ENCODE measurements at places on chromosomes 16 and 17.

GRCh38 chr16:2425008-2425518, 4.2 kb upstream of the CCNF start:
- no peak for DNase-seq

GRCh38 chr16:880471-881171, 80.1 kb upstream of the GNG13 start:
- no peak for DNase-seq

- no peak for DNase-seq
Measured at GRCh38 chr17:53336281-53336680, 486.4 kb upstream of the KIF2B start.

DNA sequence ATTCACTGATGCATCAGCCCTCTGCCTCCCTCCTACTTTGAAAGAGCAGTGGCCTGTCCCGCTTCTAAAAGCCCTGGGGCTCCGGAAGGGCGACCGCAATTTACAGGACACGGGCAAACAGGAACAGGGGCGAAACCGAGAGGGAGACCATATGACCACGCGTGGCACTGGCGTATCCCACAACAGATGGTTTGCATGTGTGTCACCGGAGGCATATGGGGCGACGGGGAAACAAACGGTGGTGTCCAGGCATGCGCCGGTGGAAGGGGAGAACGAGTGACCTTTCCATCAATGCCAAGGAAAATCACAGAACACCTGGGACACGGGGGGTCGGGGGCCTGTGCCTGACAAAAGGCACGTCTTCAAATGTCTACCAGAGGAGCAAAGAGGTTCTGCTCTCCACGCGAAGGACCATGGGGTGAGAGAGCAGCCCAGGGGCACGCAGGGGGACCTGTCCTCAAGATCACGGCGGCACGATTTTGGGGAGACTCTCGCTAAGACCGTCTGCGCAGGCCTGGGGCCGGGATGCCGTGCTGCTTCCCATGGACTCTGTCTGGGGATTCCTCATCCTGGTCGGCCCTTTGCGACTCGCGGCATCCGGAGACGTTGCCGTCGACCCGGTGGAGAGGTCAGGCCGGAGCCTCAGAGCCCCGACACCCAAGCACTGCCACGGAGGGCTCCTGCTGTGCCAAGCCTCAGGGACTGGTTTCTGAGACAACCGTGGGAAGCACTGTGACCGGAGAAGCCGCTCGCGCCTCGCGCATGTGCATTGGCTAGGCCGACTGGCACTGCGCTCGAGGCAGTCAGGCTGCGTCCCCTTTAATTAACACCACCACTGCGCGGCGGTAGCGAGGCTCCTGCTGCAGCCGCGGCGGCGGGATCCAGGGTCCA, 12.8 kb upstream of the KCNJ18 start:
- DNase-seq = no peak

DNA sequence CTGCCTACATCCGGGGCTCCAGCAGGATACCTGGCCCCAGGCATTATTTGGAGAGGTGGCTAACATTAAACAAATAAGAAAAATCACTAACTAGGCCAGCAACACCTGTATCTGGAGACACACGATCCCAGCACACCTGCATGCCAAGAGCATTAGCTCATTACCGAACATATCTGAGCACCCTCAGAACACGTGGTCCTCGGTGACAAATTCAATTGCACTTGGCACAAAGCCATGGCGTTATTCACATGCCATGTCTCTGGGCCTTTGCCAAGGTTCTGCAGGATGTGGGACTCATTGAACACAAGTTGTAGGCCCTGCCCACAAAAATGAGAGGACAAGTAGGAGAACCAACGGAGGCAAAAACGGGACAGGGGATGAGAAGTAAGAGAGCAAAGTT, 552.3 kb downstream of the TOX3 start:
- no peak for DNase-seq

- no peak for DNase-seq
Measured at GRCh38 chr16:86338403-86339115, 171.8 kb upstream of the FOXF1 start.

- DNase-seq = no peak
Measured at GRCh38 chr16:56911771-56912571, 20.0 kb upstream of the HERPUD1 start.

- DNase-seq = no peak
Measured at GRCh38 chr16:71217506-71217905, 13.0 kb downstream of the HYDIN start.

DNA sequence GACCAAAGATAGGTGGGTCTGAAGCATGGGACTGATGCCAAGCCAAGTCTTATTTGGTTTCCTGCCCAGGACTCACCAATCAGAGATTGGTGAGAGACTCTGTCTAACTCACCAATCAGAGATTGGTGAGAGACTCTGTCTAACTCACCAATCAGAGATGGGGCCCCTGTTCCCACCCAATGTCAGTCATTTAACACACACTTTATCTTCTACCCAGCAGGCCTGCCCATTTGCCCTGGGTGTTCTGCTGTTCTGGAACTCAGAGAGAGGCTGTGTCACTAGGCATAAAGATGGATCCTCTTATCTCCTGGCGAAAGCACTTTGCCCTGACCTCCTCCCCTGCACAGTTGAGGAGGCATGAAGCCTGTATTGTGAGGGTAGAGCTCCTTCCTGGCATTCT, 5.4 kb upstream of the RHOT1 start:
- DNase-seq = no peak

GRCh38 chr16:48433116-48433849, 48.1 kb upstream of the SIAH1 start:
- no peak for DNase-seq

DNA sequence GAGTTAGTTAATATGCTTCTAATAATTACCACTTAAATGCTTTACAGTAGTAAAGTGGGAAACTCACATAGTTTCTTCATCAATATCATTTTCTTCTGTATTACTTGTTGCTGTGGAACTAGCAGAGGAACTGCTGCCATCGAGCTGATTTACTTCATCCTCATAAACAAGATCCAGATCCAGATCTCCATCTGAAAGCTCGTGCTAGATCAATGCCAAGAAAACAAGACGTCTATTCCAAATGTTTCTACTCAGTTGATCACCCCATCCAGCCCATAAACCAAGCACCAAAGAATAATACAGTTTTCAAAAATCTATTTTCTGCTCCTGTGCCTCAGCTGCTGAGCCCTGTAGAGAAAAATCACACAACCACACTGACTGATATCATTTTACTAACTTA, 59.1 kb downstream of the TRIM37 start:
- DNase-seq = no peak

DNA sequence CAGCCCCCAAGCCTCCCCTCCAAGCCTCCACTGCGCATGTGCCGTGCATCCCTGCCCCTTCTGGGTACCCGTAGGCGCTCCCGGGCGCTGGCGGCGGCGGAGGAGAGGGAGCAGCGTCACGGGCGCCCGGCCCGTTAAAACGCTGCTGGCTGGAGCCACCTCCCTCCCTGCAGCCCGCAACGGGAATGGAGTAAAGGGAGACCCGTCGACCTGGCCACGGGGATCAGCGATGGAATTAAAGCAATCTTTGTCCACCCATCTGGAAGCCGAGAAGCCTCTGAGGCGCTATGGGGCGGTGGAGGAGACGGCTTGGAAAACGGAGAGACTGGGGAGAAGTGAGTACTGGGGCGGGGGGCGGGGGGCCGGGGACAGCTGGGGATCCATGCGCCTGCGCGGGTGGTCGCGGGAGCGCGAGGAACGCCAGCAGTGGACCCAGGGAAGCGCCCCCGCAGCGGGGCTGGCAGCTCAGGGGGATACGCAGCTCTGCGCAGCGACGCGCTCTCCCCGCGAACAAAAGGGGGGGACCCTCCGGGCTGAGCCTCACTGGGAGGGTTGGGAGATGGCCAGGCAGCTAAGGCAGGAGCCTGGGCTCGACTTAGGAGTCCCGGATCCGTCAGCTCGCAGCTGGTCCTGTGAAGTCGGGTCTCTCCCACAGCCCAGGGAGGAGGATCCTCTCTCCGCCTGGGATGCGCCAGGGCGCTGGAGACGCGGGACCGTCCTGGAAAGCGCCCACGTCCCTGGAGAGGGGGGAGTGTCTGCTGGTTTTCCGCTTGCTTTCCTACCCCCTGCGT, at the start of gene BMERB1:
TSS of gene BMERB1 (plus strand) at position 164 of the 791 bp plus-strand sequence. CDS start at position 230, 66 bp downstream.
- DNase-seq = peak; percentile 49

DNA sequence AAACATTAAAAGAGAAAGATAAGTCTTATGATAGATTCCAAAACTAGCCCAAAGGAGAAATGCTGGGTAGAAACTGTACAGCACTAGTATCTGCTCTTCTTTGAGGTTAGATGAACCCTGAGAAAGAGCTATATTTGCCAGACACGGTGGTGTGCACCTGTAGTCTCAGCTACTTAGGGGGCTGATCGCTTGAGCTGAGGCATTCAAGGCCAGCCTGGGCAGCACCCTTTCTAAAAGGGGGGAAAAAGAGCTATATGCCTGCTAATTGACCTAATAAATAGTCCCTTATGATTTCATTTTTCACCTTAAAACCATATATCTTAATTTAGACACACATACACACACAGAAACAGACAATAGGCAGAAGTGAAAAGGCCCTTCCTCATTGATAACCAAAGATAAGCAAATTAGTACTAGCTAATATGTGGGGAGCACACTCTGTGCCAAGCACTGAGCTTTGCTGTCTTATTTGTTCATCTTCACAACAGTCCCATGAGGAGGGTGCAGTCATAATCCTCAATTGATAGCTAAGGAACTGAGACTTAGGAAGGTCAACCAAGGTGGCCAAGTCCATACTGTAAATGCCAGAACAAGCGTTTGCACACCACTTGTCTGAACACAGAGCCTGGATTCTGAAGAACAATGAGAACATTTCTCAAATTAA, 56.6 kb upstream of the NLK start:
- no peak for DNase-seq

GRCh38 chr17:62649570-62649969, 22.1 kb downstream of the MRC2 start:
- DNase-seq = no peak

DNA sequence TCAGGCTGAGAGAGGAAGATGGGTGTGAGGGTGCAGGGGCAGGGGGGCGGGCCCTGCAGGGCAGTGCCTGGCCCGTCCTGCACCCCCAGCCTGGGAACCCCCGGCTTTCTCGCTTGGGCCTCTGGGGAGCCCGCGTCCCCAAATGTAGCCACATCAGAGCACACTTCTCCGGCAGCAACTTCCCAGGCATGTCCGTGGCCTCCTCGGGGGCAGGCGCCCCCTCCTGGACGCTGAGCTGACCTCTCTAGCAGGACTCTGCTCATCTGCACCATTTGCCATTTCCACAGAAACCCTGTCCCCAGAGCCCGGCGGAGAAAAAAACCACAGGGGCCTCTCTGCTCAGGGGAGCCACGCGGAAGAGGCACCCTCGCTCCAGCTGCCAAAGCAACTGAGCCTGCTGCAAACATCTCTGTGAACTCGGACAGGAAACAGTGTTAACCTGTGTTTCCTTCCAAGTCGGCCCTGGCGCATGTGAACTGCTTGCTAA, 63.4 kb downstream of the KLHDC4 start:
- DNase-seq = no peak

GRCh38 chr16:23504076-23504452, 6.2 kb downstream of the GGA2 start:
- no peak for DNase-seq

GRCh38 chr16:83473926-83474650, 333.7 kb upstream of the HSBP1 start:
- no peak for DNase-seq

- no peak for DNase-seq
Measured at GRCh38 chr16:71780521-71781089, 28.0 kb downstream of the AP1G1 start.

DNA sequence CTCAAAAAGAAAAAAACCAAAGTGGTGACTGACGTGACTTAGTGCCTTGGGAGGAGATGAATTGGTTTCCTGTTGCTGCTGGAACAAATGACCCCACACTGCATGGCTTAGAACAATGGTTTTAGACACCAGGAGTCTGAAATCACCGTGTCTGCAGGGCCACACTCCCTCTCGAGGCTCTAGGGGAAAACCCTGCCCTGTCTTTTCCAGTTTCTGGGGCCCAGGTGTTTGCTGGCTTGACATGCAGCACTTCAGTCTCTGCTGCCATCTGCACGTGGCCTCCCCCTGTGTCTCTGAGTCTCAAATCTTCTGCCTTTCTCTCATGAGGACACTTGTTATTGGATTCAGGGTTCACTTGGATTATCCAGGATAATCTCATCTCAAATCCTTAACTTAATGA, 323.8 kb upstream of the TNRC6C start:
- no peak for DNase-seq

- DNase-seq = no peak
Measured at GRCh38 chr17:30103921-30104320, 12.7 kb upstream of the NSRP1 start.

- DNase-seq = no peak
Measured at GRCh38 chr17:41284043-41284442, 8.5 kb downstream of the KRTAP9-7 start.

DNA sequence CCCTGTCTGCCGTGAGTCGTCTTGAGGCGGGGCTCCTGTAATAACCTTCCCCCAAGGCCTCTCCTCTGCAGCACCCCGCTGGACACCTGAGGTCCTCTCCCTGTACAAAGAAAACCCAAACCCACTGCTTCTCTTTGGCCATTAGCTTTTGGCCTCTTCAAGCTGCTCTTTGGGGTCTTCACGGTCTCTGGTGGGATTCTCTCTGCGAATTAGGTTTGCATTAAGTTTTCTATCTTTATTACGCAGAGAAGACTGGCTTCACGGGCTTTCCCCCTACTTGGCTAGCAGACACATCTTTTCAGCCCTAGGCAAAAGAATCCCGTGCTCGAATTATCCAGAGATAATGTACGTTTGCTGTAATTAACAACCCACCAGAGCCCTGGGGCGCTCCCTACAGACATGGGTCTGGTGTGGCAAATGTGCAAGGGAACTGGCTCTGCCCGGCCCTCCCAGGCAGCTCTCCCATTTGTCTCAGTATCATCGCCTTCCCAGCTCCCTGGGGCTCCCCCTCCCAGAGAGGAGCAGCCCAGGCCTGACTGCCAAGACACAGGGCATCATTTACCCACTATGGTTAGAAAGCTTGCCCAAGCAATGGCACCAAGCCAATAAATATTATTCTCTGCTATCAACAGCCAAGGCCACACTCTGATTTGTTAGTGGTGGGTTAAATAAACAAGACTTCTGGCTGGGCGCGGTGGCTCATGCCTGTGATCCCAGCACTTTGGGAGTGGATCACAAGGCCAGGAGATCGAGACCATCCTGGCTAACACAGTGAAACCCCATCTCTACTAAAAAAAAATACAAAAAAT, 24.7 kb upstream of the KLHDC4 start:
- DNase-seq = no peak

- no peak for DNase-seq
Measured at GRCh38 chr17:64779376-64780095, 117.4 kb upstream of the SMURF2 start.

- no peak for DNase-seq
Measured at GRCh38 chr17:67624886-67625656, 92.7 kb upstream of the NOL11 start.

DNA sequence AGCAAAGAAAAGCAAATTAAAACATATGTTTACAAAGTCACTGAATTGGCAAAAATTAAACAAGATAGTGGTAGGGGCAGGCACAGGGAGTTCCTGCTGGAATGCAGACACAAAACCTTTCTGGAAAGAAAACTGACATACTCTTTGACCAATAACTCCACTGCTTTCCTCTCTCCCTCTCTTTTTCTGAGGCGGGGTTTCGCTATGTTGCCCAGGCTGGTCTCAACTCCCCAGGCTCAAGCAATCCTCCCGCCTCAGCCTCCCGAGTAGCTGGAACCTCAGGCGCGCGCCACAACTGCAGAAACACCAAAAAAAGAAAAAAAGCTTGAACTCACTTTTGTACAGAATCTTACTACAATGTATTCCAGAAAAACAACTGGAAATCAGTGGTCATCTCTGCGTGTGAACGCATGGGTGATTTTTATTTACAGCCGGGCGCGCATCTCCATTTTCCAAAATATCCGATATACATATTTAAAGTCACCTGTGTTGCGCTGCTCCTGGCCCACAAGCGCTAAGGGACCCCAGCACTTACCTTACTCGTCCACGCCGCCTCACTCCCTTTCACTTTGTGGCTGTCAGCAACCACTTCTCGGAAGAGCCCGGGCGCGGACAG, 480 bp downstream of the TXNL4B start:
- no peak for DNase-seq
